ENCODE measurements at places on chromosomes 6 and 20.
A peak's percentile ranks its signal among the peaks of the same experiment; 100 is the strongest.

- no peak for DNase-seq
These were observed 41.3 kb upstream of the HFE start for GRCh38 chr6:26045928-26046368.

GRCh38 chr20:33291830-33292355, 8.9 kb downstream of the BPIFB1 start:
- peak; percentile 49 for DNase-seq

DNA sequence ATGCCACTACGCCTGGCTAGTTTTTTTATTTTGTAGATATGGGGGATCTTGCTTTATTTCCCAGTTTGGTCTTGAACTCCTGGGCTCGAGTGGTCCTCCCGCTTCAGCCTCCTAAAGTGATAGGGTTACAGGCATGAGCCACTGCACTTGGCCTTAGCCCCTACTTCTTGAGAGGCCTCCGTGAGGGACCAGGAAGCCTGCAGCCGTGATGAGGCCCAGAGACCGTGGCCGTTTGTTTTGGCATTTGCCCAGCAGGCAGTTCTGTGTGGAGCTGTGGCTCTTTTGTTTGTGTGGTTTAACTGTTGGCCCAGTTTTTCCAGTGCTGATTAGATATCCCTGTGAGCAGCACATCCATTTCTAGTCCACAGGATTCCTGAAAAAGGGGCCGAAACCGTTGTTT, 39.8 kb downstream of the SRSF3 start:
- no peak for DNase-seq

GRCh38 chr6:98574984-98575383, 259.4 kb upstream of the POU3F2 start:
- DNase-seq: no peak

DNA sequence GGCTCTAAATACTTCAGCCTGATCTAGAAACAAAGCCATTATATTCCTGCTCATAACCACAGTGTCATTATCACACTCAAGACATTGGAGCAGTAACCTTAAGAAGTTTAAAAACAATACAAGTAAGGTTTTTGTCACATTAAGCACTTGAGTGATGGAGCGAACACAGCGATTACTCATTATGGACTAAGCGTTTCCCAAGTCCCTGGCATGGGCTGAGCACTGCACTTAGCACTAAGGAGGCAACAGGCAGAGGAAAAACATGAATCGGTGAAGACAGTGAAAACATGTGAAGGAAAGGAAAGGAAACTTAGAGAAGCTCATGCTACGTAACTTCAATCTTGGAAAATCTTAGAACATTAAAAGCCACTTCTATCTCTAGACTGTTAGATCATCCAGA, 108.7 kb downstream of the SLC24A3 start:
- DNase-seq: no peak

GRCh38 chr20:63116412-63117106, 99.4 kb downstream of the YTHDF1 start:
- DNase-seq: no peak

DNA sequence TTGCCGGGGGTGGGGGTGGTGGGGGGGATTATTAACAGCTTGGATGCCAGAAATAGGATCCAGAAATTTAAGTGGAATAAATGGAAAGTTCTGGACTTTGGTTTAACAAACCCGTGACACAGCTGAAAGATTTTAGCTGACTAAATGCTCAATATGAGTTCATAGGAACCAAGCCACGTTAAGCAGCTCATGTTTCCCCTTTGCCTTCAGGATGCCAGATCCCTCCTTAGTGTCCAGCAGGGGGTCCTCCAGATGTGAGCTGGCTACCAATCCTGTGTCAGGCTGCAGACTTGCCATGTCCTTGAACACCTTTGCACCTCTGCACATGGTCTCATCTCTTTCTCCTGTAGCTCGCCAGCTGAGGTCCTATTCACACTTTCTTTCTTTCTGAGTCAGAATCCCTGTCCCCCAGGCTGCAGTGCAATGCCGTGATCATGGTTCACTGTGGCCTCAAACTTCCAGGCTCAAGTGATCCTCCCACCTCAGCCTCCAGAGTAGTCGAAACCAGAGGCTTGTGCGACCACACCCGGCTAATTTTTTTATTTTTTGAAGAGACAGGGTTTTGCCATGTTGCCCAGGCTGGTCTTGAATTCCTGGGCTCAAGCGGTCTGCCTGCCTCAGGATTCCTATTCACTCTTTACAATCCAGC, 133.3 kb upstream of the ARMC2 start:
- no peak for DNase-seq

DNA sequence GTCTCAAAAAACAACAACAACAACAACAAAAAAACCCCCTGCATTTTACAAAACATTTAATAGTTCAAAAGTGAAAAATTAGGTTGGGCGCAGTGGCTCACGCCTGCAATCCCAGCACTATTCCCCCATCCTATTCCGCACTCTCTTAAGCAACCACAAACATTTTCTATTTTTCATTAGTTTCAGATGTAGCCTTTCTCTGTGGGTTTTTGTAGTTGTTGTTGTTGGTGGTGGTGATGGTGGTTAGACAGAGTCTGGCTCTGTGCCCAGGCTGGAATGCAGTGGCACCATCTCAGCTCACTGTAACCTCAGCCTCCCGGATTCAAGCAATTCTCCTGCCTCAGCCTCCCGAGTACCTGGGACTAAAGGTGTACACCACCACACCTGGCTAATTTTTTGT, 6.4 kb upstream of the GMNN start:
- DNase-seq: no peak

GRCh38 chr20:1491281-1491840, at the start of gene SIRPB2:
SIRPB2 (minus strand) TSS chr20:1491420; CDS start chr20:1491359, 61 bp downstream.
- no peak for DNase-seq

GRCh38 chr6:111256646-111257045, 169.3 kb downstream of the SLC16A10 start:
- DNase-seq: no peak

- no peak for DNase-seq
These were observed 27.7 kb downstream of the ALDH5A1 start for GRCh38 chr6:24522228-24523176.

DNA sequence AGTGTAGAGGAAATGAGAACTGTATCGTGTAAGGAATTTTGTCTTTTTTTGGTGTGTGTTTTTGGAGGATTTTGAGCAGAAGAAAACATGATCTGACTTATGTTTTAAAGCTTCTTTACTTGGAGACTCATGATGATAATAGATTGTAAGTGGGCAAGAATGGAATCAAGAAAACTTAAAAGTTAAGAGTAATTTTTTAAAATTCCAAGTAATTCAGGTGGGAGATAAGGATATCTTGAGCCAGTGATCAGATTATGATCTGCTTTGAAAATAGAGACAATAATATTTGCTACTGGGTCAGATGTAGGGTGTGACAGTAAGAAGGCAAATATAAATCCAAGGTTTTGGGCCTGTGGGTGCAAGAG, 734 bp downstream of the ZSCAN26 start:
- no peak for DNase-seq

- DNase-seq: peak; percentile 36
These were observed 8.8 kb downstream of the RAET1L start for GRCh38 chr6:150016324-150017185.

- DNase-seq: no peak
These were observed 68.7 kb upstream of the KCNG1 start for GRCh38 chr20:51091406-51092195.

GRCh38 chr20:42255821-42256220, 637.6 kb upstream of the CHD6 start:
- no peak for DNase-seq

DNA sequence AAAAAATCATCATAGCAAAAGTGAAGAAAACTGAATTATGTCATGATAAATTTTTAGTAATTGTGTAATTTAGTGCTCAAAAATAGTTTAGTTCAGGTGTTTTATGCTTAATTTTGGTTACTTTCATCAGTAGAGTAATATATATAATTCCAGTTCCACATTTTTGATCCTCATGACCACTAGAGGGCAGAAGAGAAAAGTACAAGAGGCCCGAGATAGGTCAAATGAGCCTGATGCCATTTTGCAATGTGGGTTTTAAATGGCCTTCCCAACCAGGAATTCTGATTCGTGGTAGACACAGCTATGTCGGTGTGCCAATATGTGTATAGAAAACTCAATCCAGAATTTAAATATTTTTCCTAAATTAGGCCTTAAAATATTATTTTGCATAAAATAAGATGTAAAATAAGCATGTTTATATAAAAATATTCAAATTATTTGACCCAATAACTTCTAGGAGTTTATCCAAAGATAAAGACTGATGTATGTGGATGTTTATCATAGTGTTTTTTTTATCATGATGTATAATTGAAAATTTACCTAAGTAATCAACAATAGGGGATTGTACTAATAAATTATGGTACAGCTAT, 159.7 kb upstream of the RPS6KA2 start:
- DNase-seq: no peak

DNA sequence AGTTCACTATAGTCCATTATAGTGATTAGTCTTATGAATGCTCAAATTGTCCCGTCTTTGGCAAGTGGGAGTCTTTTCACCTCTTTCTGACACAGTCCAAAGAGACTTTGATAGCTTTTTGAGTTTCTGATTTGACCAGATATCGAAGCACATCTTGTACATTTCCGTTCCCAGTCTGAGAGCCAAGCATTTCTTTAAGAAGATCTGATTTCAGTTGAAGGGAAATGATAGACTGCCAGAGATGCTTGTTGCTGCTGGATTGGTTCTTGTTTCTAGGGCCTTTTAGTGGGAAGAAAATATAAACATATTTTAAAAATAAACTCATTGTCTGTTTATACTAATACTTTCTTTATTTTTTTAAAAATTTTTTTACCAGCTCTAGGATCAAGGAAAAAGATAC, 54.1 kb upstream of the IER3 start:
- DNase-seq: no peak

GRCh38 chr6:68638230-68638900, 3.3 kb downstream of the ADGRB3 start:
- DNase-seq: peak; percentile 6

DNA sequence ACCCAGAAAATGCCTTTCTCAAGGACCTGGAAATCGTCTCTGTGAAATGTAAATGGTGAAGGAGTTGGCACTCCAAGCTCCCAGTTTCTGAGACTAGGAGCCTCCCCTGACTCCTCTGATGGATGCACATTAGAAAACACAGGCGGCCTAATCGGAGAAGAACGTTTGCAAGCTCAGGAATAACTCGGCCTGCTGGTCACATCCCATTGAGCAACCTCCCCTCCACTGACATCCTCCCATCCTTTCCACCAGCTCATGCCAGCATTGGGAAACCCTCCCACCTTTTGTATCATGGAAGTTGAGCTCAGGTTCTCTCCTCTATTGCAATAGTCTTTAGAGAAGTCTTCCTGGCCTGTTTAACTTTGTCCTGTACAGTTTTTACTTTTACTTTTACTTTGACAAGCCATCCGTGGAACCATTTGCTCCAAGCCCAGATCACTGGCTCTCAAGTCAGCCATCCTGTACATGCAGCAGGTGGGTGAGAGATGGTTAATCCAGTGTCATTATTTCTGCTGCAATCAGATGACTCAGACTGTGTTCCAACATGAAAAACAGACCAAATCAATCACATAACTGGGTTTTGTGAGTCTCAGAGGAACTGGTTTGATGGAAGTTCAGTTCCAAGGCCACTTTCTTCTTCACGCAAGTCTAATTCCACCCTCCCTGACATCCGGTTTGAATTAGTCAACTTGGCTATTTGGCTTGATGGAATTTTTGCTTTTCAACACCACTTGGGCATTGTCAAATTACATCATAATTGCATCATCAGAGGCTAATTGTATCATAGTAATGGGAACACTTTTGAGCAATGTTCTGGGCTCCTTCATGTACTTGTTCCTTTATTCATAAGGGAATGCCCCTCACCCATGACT, 619.4 kb upstream of the CDH4 start:
- DNase-seq: no peak

DNA sequence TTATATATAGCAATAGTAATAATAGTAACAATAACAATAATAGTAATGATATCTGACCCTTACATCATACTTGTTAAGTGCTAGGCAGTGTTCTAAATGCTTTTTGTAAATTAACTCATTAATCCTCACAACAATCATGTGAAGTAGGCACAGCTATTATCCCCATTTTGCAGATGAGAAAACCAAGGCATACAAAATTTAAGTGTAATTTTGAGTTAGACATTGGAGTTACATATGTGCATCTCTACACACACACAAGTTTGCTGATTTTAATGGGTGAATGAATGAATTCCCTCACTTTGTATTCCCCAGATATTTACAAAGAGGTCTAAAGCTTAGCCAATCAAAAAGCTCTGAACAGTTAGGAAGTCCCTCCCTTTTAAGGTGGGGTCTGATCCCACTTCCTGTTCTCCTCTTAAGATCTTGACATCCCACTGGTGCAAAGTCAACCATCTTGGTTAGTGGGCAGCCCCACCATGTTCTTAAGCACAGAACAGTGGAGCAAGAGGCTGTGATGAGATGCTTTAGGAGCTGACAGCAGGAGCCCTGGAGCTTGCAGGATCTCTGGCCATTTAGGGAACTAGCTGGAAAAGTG, 85.3 kb upstream of the FOXP4 start:
- DNase-seq: no peak

GRCh38 chr20:60152792-60153191, 194.6 kb downstream of the CDH26 start:
- DNase-seq: no peak

- DNase-seq: no peak
These were observed 16.6 kb downstream of the DSE start for GRCh38 chr6:116387374-116387773.

- no peak for DNase-seq
These were observed 1.9 kb downstream of the FAM135A start for GRCh38 chr6:70415247-70415646.

- no peak for DNase-seq
These were observed 48.2 kb downstream of the IRF4 start for GRCh38 chr6:439641-440167.

DNA sequence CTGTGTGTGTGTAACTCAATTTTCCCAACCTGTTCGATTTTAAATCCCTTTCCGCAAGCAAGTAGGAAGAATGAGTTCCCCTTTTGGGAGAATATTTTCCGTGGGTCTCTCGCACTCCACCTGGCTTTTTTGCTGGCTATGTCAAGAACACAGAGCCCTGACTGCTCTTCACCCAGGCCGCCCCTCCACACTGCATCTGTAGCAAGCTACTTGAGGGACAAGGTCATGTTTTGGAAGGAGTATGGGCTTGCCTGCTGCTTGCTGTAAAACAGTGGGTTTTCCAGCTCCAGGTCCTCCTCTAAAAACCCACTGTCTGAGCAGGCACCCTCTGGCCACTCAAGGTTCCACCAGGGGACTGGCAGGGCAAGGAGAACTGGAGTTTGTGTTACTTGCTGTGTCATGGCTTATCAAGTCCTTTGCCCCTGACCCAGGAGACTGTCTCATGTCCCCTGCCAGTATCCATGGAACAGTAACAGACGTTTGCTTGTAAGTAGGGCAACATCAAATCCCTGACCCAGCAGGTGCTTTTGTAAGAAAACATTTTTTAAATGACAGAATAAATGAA, 35.5 kb upstream of the SYNJ2 start:
- no peak for DNase-seq

Data from T follicular helper cell (primary cell).